ENCODE measurements at places on chromosomes 11 and 22.

DNA sequence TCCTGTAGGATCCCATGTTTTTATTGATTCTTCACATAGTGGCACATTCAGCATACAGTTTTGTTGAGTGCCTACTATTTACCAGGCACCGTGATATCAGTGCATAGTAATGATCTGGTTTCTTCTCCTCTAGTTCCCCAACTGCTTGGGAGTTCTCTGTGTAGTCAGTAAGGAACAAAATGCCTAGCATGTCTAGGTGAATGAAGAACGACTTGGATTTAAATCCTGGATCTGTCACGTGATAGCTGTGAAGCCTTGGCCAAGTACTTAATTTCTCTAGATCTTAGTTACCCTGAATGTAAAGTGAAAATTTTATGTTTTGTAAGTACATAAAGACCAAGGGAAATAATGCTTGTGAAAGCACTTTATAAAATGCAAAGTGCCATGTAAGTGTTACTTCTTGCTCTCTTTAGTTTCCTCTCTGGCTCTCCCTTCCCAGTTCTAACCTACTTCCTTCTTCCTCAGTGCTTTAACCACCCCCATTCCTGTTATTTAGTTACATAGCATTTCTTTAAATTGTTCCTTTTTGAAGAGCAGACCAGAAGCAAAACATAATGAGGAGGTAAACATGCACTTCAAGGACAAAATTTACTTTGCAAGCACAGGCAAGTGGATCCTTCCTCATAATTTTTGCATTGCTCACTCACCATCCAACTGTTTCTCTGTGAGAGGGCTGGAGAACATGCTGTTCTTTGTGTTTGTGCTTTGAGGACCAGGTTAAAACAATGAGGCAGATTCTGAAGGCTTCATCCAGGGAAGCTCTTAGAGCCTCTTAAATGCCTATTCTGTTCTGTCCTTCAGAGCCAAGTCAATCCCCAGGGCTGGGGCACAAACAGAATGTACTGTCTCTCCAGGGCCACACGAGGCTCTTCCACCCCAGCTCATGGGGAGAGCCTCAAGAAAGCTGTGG is 353.9 kb upstream of the TENM4 start:
- no peak for DNase-seq

DNA sequence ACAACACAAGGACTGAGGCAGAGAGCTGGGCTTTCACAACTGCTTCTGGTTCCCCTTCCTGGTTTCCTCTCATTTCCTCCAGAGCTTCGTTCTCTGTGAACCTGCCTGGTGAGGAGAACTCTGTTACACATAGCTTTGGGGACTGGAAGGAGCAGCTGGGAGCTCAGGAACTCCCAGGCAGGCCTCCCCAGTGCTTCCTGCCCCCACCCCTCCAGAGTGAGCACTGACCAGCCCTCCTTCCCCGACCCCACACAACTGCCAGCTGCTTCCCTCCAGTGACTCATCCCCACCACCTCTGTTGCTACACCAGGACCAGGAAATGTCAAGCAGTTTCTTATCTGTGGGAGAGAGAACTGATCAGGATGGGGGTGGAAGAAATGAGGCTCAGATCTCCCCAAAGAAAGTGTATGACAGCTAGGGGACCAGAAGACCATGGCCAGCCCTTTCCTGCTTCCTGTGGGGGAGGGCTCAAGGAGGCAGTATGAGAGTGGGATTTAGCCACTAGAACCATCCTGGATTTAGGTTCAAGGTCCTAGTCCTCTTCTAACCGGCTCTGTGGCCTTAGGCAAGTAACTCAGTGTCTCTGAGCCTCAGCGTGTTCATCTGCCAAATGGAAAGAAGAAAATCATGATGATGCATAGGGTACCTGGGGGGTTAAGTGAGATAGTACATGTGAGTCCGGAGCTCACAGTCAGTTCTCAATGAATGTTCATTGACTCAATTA is 4.5 kb upstream of the TP53I11 start:
- DNase-seq, result peak; percentile 89

DNA sequence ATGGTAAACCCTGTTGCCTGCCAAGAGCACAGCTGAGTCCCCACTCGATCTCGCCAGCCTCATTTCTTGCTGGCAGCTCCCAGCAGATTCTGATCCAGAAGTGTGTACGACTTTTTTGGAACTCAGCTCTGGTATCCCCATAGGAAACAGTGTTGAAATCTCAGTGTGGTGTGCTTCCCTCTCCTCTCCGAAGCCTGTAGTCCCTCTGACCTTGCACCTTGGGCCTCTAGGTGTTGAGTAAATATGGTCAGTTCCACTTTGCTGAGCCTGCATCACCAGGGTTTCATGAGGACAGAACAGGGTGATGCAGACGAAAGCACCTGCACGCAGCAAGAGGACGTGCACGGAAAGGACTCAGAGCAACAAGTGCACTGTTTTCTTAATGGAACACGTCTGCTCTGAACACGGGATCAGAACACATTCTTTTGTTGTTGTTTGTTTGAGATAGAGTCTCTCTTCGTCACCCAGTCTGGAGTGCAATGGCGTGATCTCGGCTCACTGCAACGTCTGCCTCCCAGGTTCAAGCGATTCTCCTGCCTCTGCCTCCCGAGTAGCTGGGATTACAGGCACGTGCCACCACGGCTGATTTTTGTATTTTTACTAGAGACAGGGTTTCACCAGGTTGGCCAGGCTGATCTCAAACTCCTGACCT is 3.8 kb upstream of the CPT1A start:
- DNase-seq, result no peak

- DNase-seq, result no peak
Measured at GRCh38 chr22:36413022-36413775, 25.4 kb upstream of the MYH9 start.

GRCh38 chr11:118281284-118281683 is 17.2 kb upstream of the MPZL2 start:
- no peak for DNase-seq

DNA sequence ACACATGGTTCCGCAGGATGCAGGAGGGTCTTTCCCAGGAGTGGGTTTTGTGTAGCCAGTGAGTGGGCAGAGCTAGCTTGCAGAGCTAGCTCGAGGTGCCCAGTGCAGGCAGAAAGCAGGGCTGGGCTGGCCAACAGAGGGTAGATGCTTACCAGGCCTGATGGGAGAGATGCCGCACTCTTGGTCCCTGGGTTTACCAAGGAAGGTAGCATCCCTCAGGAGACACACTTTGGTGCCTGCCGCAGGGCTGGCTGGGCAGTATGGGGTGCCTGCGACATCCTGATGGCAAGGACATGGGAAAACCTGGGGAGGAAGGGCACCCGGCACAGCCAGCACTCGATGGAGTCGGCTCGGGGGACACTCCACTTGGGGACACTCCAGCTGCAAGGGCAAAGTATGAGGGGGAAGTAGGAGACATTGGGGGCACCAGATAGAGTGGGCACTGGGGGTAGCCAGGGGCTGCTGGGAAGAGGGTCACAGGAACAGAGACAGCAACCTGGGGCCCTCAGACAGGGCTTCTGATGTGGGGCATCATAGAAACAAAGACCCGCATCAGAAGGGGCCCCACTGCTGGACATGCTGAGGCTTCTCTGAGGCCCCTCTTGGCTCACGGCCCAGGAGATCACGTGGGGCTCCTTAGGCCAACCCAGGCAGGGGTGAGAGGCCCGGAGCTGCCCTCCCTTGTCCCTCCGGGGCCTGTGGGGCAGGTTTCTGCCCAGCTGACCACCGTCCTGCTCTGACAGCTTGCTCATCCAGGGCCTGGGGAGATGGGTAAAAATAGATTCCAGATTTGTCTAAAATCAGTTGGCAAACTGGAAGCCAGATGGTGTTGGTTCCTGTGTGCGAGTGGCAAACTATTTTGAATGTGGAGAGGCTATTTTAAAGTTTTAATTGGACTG is 89.8 kb downstream of the MORC2 start:
- DNase-seq, result peak; percentile 15

GRCh38 chr22:35442471-35442870 is 42.5 kb downstream of the MCM5 start:
- no peak for DNase-seq

GRCh38 chr11:36350137-36350513 is 54.0 kb downstream of the PRR5L start:
- no peak for DNase-seq

DNA sequence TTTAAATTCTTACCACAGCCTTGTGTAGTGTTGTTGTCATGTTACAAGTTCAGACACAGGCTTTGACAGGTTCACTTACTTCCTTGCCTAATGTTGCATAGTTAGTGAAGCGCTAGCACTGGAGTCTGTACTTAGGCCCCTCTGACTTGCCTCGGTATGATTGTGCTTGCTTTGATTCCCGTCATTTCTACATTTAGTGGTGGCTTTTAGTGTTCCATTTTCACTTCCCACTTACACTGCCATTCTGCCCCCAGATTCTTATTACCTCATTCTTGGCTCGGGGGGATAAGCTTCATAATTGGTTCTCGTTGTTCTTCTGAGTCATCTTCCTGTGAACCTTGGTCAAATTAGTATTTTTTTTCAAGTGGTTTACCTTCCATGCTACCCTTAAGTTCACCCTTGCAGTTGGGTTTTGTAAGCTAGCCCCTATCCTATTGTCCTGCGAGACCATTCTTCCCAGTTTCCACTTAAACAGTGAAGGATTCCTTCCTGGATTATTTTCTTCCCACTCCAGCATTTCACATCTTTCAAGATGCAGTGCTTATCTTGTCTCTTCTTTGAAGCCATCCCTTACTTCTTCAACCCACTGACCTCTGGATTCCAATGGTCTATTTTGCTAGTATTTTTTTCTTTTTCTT is 68.7 kb downstream of the DDX10 start:
- DNase-seq, result no peak

DNA sequence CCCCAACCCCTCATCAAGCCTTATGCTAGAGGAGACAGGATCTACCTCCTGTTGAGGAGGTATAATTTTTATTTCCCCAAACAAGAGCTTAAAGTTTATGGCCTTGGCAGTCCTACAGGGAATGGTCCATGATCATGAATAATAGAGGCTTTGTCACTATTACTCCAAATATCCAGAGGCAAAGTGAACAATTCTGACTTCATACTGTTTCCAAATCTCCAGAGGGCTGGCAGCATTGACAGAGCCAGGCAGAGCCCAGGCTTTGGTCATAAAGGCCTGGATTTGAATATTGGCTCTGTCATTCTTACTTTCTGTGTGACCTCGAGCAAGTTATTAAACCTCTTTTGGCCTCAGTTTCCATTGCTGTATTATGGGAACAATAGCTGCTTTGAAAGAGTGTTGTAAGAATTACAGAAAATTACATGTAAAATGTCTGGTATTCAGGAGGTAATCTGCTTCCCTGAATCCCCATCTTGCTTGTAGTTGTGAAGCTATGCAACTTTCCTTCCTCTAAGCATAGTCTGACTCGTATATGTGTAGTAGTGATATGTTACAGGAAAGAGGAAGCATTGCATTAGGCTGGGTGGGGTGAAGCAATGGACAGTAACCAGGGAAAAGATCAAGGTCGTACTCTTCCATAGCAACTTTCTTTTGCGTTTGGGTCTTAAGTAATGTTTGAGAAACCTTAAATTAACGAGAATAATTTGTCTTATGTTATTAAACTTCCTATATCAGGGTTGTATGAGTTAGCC is 88.8 kb downstream of the CD44 start:
- DNase-seq, result no peak

GRCh38 chr22:25166266-25167040 is 33.2 kb upstream of the CRYBB3 start:
- no peak for DNase-seq

DNA sequence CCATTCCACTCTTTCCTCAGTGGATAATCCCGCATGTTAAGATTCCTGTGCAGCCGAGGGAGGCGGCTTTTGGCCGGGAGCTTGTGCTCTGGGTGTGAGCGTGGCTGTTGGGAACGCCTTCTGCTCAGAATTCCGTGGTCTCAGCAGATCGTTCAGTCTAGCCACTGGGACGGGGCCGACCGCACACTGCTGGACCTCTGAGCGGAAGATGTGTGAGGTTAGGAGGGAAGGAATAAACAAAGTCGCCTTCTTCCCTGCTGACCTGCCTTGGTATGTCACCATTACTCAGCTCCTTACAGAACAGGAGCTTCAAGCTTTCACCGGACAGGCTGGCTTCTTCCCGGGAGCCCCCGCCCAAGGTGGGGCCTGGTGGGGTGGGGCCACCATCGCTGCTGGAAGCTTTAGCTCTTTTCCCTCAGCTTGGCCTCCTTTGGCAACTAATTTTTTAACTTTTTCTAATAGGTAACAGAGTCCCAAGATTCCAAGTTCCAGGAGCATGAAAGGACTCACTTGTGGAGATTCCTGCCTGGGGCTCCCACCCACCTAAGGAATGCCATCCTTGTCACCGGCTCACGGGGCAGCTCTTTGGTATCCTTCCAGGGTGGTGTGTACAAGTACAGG is 22.5 kb upstream of the SEPTIN5 start:
- DNase-seq, result no peak

DNA sequence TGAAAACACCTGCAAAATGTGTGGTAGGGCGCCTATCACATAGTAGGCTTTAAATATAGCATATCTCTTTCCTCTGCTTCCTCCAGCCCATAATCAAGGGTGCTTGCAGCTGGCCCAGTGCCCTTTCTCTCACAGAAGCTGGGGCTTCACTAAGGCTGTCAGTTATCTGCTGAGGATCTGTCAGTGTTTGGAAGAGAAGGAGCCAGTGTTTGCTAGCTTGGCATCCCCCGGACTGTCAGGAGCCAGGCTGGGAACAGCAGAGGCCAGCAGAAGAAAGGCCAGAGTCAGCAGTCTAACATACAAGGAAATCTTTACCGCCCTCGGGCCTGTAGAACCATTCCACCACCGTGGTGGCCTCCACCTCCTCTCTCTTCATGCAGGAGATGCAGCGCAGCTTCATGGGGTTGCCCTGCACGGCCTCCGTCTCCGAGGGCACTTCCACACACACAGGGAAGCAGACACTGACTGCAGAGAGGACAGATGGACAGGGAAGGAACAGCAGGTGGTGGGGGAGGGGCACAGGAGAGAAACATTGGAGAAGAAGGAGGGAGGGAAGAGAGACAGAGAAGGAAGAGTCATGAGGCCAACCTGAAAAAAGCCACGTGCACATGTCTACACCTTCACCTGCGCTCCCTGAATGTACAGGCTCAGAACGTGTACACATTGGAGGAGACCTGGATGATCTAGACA is 9.0 kb downstream of the SCN3B start:
- DNase-seq, result no peak

DNA sequence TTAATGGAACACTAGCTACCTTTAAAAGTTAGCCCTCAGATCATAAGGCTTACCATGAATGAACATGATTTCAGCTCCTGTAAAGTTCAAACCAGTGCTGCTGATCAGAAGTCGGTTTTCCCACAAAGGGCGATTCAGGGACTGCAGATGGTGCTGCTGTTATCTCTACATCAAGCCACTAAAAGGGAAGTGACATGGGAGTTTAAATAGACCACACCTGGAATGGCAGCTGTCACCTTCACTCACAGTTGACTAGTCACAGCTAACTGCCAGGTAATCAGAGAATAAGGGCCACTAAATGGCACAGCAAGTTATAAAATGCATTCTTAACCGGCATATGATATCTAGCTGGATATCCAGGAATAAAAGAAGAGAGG is 581.1 kb upstream of the ARHGAP42 start:
- no peak for DNase-seq

Measured in HTR-8/SVneo (cell line).